Effector memory CD4-positive, alpha-beta T cell (primary cell): ENCODE measurements at places on chromosomes 11 and 22.

DNA sequence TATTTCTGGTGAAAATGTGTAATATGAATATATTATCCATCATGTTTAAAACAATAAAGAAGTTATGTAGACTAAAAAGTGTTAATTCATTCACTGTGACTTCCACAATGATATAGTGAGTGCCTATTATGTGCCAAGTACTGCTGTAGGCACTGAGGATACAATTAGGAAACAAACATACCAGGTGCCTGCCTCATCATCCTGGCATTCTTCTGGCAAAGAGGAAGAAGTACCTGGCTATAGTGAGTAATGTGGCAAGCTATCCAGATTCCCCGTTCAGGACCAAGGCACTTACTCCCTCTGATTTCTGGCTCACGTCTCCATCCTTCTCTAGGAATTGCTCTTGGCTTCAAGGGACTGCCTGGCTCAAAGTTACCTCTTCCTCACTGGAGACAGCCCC is 77.5 kb upstream of the CLMP start:
- no peak for DNase-seq

- no peak for DNase-seq
Measured at GRCh38 chr11:133819114-133819513, 26.2 kb downstream of the SPATA19 start.

GRCh38 chr11:88552379-88553062 is 215.0 kb upstream of the CTSC start:
- peak; percentile 3 for DNase-seq

DNA sequence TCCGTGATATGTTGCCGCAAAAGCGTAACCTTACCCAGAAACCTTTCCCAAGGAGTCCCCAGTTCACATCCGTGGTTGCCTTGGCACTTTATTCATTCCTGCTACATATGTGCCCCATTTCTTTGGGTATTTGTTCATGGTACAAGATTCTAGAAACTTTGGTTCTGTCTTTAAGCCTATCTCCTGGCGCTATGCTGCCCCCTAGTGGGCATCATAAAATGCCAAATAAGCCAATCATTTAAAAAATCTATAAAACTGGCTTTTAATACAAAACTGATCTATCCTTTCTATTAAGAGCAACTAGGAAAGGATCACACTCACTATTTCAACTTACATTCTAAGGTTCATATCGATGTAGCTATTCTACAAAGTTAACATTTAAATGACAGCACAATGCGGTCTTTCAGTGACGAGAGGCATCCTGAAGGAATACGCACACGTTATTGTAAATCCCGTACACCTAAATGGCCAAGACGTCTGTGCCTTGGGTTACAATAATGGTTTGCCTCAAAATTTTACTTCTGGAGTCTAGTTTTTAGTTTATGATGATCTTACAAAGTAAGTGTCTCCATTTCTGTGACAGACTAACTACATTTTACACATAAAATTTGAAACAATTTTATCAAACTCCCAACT is 16.2 kb downstream of the PIWIL3 start:
- peak; percentile 25 for DNase-seq

DNA sequence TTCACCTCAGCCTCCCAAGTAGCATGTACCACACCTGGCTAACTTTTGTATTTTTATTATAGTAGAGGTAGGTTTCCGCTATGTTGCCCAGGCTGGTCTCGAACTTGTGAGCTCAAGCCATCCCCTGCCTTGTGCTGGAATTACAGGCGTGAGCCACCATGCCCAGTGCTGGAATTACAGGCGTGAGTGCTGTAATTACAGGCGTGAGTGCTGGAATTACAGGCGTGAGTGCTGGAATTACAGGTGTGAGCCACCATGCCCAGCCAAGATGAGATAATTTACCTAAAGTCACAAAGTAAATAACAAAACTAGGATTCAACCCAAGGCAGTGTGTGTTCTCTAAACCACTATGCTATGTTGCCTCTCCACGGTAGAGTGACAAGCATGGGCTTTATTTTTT is 3.6 kb upstream of the UBXN1 start:
- DNase-seq, result no peak

GRCh38 chr11:65780770-65781151 is at the start of gene AP5B1:
Gene AP5B1 (minus strand): TSS chr11:65780976. CDS start chr11:65780591, 385 bp downstream.
- peak; percentile 67 for DNase-seq

GRCh38 chr11:26929806-26930517 is 64.0 kb upstream of the FIBIN start:
- no peak for DNase-seq

DNA sequence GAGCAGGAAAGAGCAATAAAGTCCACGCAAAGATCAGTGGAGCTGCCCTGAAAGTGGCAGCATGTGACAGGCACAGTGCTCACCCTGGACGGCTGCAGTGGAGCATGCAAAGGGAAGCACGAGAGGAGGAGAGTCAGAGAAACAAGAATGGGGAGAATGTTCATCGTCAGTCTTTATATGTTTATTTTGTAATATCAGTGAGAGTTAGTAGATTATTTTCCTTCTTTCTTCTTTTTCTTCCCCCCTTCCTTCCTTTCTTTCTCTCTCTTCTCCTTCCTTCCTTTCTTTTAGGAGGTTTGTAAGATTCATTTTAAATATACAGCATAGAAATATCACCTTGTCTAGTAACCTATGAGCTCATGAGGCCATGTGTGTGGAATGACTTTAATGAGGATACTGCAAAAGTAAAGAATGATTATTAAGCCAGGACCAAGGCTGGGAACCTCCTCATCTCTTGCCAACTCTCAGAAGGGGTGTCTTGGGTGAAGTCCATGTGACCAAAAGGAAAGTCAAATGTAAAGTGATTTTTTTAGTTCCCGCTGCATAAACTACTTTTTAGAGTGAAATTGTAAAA is 321.1 kb downstream of the AASDHPPT start:
- no peak for DNase-seq

- no peak for DNase-seq
Measured at GRCh38 chr22:22954656-22955055, 67.0 kb downstream of the IGLL5 start.

- no peak for DNase-seq
Measured at GRCh38 chr22:22109693-22110466, 127.3 kb upstream of the TOP3B start.

GRCh38 chr11:115665958-115666357 is 161.7 kb upstream of the CADM1 start:
- DNase-seq, result no peak

GRCh38 chr11:130122141-130122575 is 37.4 kb upstream of the ST14 start:
- DNase-seq, result no peak

DNA sequence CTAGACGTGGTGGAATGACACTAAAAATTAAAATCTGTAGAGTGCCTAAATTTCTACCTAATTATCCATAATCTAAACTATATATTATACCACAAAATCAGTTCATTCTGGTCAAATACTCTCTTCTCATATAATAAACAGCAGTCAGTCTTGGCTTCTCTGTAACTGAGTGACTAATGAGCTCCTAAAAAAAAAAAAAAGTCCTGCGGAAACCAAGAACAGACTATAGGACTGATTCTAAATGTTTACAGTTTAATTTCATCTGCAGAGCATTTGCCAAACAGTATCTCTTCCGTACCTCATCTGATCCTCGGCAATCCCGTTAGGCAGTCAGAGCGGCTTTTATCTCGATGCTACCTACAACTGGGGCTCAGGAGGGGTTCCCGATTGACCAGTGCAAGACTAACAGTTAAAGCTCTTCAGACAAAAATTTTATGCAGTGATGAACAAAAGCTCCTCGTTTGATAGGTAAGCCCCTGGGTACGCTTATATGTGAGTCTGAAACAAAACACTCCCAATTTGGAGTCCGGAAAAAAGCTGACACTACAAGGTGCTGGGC is 686 bp downstream of the KIF18A start:
- DNase-seq, result peak; percentile 2

DNA sequence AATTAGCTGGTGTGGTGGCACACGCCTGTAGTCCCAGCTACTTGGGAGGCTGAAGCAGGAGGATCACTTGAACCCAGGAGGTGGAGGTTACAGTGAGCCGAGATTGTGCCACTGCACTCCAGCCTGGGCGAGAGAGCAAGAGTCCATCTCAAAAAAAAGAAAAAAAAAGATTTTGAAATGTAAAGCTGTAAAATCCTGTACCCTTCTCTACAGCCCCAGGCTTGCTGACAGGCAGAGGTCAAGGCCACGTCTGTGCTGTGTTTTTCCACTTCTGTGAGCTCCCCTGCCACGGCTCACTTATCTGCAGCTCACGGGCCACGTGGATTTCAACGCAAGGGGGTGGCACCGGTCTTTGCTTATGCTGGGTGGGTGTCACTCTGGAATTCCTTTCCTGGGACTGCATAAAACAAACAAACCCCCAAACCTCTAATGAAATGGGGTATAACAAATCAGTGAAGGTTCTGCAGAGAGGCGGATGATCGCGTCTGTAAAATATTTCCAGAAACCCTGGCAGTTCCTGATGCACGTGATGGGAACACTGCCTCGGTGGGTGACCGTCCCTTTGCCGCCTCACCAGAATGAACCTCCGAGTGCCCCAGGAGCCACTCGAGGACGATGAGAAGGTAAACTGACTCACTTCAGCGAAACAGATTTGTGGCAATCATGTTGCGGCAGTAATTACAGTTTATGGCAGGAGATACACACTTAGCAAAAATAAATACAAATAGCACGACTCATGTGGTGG is 44.0 kb upstream of the ATXN10 start:
- DNase-seq, result no peak

DNA sequence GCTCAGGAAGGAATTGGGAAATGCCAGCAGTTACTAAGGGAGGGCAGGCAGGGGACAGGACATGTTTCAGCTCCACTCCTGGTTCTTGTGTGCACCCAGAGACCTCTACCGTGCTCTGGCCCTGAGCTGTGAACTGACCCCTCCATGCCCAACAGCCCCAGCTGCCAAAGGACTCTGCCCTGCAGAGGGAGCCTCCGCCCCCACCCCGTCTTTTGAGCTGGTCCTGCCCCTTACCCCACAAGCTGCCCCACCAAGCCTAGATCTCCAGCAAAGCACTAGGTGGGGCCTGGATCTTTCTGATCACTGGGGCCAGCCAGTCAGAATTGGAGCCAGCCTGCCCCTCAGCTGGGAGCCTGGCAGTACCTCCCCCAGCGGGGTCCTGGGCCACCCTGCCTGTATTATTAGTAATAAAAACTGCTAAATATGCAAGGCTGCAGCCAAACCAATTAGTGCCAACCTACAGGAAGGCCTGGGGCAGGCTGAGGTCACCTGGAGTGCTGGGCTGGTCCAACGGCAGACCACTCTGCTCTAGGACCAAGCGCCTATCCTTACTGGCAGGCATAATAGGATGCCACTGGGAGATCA is 23.9 kb upstream of the DRICH1 start:
- no peak for DNase-seq

GRCh38 chr22:42884616-42885375 is 27.7 kb upstream of the ARFGAP3 start:
- DNase-seq, result no peak

DNA sequence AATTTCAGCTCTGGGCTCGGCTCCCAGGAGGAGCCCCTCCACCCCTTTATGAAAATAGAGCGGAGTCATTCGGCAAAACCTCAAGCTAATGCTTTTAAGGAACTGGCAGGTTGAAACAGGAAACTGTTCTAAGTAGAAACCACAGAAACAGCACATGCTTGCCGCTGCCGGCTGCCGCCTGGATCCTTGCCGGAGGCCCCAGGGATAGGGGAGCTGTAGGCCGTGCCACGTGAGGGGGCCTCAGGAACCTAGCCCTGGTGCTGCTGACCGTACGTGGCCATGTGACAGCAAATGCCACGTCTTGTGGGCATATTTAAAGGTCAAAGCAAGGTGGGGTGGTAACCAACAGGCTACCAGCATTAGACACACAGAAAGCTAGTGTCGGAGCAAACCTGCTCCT is 77.9 kb upstream of the TIMP3 start:
- no peak for DNase-seq

DNA sequence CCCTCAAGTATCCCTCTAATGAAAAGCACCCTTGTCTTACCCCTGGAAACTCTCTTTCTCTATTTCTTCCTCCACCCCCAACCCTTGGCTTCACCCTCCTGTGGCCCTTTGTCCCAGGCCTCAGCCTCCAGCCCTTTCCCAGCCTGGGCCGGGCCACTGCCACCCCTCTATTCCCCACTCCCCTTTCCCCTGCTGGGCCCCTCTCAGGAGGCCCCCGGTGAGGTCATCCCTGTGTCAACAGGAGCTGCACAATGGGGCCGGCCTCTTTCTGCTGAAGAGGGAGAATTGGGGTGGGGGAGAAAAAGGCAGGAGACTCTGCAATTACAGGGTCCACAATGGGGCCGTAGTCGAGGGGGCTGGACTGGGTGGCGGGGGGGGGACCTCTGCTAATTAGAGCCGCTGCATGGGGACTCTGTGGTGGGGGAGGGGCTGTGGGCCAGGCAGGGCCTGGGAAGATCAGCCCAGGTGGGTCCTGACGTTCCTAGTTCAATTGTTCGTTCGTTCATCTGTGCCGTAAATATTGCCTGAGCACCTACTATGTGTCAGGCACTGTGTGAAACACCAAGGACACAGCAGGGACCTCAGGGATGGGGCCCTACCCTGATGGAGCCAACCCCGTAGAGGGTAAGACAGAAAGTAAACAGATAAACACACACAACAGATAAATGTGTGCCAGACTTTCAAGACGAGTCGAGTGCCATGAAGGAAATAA is 18.5 kb upstream of the MPPED1 start:
- no peak for DNase-seq

DNA sequence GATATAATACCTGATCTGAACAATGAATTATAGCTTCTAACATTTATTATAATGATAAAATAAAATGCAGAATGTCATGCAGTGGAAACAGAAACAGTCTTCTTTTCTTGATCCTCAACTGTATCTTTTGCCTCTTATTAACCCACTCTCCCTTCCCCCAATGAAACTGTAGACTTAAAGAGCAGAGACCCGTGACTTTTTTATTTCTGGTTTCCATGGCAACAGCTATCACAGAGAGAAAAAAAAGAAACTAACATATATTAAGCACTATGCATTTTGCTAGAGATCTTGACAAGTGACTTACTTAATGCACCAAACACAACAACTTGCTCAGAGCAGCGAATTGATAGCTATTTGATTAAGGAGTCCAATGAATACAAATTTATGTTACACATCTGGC is 69.3 kb downstream of the RAB38 start:
- DNase-seq, result no peak

DNA sequence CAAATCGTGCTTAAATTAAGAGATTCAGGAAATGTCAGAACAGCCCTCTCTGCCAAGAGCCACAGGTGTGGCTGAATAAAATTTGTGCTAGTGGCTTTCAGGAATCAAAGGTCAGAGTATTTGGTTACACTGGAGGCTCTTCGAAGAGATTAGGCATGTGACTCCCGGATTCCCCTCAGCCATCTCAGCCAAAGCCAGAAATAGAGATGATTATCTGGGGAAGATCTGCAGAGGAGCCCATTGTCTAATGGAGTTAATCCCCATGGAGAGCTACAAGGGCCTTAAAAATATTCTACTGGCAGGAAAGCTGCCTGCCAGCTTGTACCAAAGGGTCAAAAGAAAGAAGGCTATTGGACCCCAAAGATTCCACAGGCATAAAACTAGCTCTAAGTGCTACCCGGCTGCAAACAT is 1259.5 kb downstream of the TBC1D22A start:
- DNase-seq, result no peak

DNA sequence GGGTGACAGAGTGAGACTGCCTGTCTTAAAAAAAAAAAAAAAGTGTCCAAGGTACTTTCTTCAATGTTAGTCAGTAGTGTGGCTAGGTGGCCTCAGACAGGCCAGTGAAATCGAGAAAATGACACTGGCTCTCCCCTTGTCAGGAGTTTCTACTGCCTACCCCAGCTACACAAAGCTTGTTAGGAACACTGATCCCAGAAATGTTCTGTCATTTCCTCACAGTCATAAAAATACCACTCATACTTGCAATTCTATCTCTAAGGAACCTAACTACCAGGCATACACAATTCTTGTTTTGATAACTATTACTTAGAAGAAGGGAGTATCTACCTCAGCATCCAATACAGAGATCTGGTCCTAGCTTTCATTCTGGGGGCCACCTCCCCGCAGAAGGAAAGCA is 31.3 kb downstream of the ATP6V1E1 start:
- DNase-seq, result no peak
